ENCODE measurements at places on chromosomes 1 and 21. TPM values are rescaled to one million over a fixed set of nuclear protein-coding genes. Genes with fewer than 3 reads are reported as not detected.

- peaks cover 8% of the 10 kb centered on the region for H3K4me1 ChIP-seq
- DNase-seq: no peak
- no peak overlapping the region for H3K27ac ChIP-seq
Measured at GRCh38 chr1:16076031-16076864, 2.8 kb upstream of the FAM131C start.

- peaks cover 38% of the 10 kb centered on the region for H3K4me1 ChIP-seq
- DNase-seq: no peak
- H3K27ac ChIP-seq: no peak overlapping the region
- no peaks in the 10 kb centered on the region for H3K36me3 ChIP-seq
Measured at GRCh38 chr1:183061194-183061593, 38.0 kb downstream of the LAMC1 start.

- H3K27me3 ChIP-seq: no peaks in the 10 kb centered on the region
- no peak within 1 kb of the TSS for H3K27ac ChIP-seq
- no peak for DNase-seq
- H3K4me1 ChIP-seq: peaks cover 4% of the 10 kb centered on the region
- H3K36me3 ChIP-seq: no peaks in the 10 kb centered on the region
Measured at GRCh38 chr1:201112173-201112731, at the start of gene CACNA1S. Gene CACNA1S (minus strand): TSS chr1:201112426. CDS start chr1:201112339, 87 bp downstream.

DNA sequence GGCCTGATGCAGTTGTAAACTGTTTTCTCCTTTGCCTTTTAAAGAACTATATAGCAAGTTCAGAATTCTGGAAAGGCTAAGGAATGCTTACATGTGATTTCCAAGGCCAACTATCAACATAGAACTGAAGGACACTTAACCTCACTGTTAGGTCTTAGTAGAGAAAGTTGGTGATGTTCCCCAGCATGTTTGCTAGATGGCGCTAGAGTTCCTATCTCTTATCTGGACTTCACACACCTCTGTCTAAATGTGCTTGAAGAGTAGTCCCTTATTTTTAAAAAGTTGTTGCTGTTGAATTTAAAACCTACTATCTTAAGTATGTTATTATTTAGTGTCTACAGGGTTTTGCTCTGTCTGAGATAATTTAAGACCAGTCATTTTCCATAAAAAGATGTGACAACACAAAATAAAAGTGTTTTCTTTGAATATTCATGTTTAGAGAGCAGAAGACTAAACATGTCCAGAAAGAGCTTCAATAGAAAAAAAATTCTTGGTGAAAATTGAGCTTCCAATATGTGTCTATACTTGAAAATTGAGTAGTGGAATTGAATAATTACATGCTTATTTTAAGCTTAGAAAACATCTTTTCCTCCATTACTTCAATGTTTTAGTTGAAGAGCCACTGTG lies 237.3 kb downstream of the S1PR1 start:
- no peaks in the 10 kb centered on the region for H3K27me3 ChIP-seq
- DNase-seq: peak; percentile 7
- no peak overlapping the region for H3K27ac ChIP-seq
- no peaks in the 10 kb centered on the region for H3K36me3 ChIP-seq
- H3K4me3 ChIP-seq: no peak overlapping the region

Gene TRAF3IP3
- total RNA-seq: 0.93 TPM

Data from thyroid gland (tissue), 4 donors.